ENCODE measurements at places on chromosomes 1 and 21. TPM values are rescaled to one million over a fixed set of nuclear protein-coding genes. Genes with fewer than 3 reads are reported as not detected.

GRCh38 chr1:150141452-150141851 is 8.3 kb upstream of the PLEKHO1 start:
- DNase-seq, result no peak

- DNase-seq, result no peak
Observed at GRCh38 chr1:116266864-116267212, 106.2 kb upstream of the ATP1A1 start.

GRCh38 chr21:34688145-34688544 is 19.4 kb downstream of the CLIC6 start:
- no peak for DNase-seq

GRCh38 chr1:23356471-23357137 is 12.5 kb upstream of the HNRNPR start:
- no peak for DNase-seq

GRCh38 chr1:56360021-56360420 is 219.3 kb downstream of the PLPP3 start:
- DNase-seq, result no peak

DNA sequence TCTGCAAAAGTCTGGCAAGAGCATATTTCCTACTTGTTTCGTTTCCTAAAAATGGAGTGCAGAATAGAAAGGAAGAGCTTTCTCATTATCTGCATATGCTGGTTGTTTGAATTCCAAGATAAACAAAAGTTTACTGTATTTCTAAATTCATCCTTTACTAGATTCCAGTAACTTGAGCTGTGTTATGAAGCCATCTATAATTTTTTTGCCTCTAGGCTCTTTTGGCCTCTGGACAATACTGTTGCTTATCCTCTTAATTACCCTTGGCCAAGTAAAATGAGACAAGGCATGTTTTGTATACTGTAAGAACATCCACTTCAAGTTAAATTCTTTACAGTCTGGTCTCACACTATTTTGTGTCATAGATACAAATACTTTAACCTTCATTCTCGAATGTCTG is 45.6 kb upstream of the HFM1 start:
- no peak for DNase-seq

- no peak for DNase-seq
Observed at GRCh38 chr21:16584756-16585155, 855.0 kb downstream of the USP25 start.

- DNase-seq, result no peak
Observed at GRCh38 chr1:205521686-205522085, 17.2 kb downstream of the CDK18 start.

DNA sequence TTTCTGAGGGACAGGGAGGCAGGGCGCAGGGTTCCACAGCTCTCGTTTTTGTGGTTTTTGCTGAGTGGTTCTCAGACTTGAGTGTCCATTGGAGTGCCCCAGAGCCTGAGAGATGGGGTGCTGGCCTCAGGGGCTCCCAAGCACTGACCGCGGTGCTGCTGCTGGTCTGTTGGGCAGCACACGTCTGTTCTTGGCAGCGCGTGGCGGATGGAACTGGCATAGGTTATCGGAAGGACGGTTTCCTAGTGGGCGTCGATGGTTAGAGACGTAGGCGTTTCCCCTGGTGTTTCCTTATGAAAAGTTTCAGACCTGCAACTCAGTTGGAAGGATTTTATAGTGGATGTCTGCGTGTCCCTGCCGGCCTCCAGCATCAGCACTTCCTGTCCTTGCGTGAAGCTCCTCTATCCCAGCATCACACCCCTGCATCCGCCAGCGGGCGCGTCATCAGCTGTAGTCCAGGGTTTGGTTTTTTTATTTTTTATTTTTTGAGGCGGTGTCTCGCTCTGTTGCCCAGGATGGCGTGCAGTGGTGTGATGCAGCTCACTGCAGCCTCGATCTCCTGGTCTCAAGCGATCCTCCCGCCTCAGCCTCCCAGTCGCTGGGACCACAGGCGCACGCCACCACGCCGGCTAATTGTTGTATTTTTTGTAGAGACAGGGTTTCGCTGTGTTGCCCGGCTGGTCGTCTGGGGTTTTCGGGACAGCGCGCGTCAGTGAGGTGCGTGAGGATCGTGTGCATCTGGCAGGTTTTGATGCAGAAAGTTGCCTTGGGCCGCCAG is 11.8 kb downstream of the RRP1 start:
- no peak for DNase-seq

DNA sequence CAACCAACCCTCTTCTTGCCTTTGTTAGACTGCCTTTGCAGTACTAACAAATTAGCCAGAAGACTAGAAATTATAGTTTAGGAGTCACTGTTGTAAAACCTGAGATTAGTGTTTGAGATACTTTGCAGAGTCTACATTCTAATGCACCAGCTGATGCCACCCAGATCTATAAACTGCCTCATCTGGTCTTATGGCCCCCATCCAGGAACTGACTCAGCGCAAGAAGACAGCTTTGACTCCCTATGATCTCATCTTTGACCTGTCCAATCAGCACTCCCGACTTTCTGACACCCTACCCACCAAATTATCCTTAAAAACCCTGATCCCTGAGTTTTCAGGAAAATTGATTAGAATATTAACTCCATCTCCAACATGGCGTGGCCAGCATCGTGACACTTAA is 334.6 kb downstream of the RGS7 start:
- DNase-seq, result no peak

DNA sequence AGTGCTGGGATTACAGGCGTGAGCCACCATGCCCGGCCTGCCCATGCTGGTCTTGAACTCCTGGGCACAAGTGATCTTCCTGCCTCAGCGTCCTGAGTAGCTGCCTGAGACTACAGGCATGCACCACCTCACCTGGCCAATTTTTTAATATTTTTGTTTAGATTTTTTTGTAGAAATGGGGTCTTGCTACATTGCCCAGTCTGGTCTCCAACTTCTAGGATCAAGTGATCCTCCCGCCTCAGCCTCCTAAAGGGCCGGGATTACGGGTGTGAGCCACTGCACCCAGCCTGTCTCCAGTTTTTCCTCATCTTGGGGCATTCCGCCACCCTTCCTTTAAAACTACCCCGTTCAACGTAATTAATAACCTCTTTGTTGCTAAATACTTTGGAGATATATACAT is 7.4 kb downstream of the PMF1 start:
- DNase-seq, result no peak

Gene OR14C36
- not detected for total RNA-seq

Gene LCE3D
- not detected for total RNA-seq

Gene SPRR1B
- not detected for total RNA-seq

Gene BATF3
- total RNA-seq, result 0.34 TPM

Gene C1orf94
- total RNA-seq, result not detected

Gene FCER1G
- total RNA-seq, result 12.3 TPM

Gene PADI4
- total RNA-seq, result 1.6 TPM

Gene GFI1
- 10.2 TPM for total RNA-seq

Gene OR6K3
- total RNA-seq, result not detected

Gene RHEX
- not detected for total RNA-seq

Gene TMEM54
- not detected for total RNA-seq

Gene CD48
- total RNA-seq, result 387 TPM
